HuH-7 (cell line): ENCODE measurements at places on chromosomes 16 and 17.

DNA sequence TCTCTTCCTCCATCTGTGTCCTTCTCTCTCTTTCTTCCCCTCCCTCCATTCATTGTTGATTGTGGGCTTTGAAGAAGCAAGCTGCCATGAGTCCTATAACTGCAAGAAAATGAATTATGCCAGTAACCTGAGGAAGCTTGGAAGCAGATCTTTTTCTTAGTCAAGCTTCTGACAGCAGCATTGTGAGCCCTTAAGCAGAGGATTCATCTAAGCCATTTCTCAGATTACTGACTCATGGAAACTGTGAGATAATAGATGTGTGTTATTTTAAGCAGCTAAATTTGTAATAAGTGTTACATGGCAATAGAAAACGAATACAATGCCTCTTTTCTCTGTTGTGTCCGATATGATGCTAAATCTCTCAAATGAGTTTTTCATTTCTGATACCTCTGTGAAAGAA, 1109.7 kb downstream of the CDH11 start:
- no peak for DNase-seq

DNA sequence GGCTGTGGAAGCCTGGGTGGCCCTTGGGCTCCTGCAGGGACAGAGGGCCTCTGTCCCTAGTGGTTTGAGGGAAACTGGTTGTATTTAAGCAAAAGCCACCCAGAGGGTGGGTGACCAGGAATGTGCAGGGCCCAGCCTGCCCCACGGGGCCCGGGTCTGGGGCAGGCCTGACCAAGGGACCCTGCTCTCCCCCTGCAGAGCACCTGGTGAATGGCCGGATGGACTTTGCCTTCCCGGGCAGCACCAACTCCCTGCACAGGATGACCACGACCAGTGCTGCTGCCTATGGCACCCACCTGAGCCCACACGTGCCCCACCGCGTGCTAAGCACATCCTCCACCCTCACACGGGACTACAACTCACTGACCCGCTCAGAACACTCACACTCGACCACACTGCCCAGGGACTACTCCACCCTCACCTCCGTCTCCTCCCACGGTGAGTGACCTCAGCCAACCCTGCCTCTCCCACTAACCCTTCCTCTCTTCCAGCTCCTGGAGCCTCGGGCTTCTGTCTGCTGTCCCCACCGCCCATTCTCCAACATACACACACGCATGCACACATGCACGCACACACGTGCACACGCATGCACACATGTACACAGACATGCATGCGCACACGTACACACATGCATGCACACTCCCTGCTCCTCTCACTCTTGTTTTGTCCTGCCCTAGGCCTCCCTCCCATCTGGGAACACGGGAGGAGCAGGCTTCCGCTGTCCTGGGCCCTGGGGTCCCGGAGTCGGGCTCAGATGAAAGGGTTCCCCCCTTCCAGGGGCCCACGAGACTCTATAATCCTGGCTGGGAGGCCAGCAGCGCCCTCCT, 10.4 kb downstream of the GALK1 start:
- DNase-seq = peak; percentile 67

DNA sequence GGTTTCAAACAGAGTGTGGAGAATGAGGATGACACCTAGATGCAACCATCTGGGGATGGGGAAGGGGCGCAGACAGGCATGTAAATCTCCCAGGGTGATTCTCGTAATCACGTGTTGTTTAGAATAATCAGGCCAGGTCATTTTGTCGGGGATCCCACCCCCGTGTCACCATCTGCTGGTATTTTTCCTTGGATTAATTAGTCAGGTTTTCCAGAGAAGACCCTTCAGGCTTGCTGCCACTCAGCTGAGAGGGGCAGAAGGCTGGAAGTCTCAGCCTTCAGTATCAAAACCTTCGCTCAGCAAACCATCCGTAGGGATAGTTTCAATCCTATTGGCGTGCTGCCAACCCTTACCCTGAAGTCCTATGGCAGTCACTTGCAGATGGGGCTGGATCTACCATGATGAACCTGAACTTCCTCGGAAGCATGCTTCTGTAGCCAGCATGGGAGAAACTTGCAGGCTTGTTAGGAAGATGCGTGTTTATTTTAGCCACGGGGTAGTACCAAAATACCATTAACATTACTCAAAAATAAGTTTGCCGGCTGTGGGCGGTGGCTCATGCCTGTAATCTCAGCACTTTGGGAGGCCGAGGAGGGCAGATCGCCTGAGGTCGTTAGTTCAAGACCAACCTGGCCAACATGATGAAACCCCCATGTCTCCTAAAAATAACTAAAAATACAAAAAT, 7.5 kb upstream of the ADCY9 start:
- DNase-seq = no peak

DNA sequence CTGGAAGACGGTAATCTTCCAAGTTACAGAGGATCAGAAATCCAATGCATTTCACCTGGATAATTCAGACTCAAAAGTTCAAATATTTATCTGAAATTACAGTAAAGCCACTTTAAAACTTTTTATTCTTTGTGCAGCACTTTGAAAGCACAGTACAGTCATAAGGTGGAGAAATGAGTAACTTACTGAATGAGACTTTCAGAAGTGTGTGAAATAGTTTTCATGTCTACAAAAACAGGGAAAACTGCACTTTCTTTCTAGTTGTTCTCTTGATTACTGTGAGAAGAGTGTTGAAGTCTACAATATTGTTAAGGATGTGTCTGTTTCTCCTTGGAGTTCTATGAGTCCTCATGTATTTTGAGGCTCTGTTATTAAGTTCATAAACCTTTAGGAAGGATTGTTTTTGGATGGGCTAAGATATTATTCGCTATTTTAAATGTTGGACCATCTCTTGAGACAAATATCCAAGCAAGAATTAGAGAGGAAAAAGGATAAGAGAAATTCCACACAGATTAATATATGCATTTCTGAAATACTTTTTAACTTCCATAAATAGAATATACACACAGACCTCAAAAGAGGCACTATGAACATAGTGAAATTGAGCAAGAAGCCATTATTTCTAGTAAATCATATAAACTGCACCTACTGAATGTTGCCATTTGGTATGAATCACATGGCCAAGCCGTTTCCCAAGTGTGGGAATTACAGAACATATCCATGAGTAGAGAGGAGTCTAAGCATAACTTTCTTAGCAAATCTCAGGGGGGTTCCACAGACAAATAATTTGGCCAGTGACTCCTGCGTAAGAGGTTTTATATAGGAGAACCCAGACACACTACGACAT, 83.6 kb upstream of the PLEKHM1 start:
- no peak for DNase-seq

DNA sequence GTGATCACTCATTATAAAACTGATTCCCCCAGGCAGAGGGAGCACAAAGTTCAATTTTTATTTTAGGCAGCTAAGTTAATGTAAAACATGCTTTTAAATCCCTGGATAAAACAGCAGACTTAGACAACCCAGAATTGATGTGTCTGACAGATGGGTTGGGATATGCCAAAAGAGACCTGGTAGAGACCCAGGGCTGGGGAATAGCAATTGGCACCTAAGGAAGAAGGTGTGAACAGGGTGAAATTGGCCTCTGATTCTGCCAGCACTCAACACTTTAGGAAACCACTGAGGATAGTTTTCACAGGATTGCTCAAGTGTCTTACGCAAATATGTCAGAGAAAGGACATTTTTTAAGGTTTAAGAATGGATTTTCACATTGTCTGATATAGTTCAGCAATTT, 938.2 kb upstream of the CDH8 start:
- no peak for DNase-seq

DNA sequence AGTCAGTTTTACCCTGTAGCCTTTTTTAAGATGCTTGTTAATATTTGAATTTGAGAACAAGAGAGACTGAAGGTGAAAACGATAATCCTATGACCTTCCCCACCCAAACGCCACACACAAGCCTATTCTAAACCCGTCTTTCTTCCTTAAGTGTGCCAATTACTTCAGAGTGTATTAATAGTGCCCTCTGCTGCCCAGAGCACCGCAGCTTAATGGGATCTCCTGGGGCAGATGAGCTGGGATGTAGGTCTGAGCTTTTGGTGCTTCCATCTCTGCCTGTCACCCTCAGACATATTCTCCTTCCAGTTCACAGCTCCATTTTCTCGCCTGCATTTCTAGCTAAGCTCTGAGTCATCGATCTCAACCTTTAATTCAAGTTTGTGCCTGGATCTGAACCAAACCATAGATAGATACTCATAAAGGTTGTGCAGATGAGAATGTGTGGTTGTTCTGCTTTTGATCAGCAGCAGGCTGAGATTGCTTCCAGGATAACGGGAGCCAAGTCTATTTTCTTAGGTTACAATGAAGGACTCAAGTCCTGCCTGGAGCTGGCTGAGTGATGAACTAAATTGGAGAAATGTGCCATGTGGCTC, 46.4 kb upstream of the CDH13 start:
- peak; percentile 11 for DNase-seq

DNA sequence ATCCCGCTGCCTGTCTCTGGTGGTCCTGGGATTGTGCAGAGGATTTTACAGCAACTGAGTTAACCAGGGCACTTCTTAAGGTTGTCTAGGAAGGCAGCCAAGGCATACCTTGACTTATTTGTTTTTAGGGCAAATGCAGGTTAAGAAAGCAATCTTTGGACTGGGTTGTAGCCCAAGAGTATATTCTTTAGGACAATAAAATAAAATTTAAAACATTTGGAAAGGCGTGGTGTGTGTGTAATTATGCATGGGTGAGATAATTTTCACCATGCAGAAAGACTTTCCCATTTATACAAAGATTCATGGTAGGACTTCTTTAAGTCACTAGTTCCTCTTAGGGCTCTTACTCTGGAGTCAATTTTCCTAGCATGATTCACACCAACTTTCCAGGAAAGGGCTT, 93.1 kb downstream of the SPACA3 start:
- DNase-seq = no peak

DNA sequence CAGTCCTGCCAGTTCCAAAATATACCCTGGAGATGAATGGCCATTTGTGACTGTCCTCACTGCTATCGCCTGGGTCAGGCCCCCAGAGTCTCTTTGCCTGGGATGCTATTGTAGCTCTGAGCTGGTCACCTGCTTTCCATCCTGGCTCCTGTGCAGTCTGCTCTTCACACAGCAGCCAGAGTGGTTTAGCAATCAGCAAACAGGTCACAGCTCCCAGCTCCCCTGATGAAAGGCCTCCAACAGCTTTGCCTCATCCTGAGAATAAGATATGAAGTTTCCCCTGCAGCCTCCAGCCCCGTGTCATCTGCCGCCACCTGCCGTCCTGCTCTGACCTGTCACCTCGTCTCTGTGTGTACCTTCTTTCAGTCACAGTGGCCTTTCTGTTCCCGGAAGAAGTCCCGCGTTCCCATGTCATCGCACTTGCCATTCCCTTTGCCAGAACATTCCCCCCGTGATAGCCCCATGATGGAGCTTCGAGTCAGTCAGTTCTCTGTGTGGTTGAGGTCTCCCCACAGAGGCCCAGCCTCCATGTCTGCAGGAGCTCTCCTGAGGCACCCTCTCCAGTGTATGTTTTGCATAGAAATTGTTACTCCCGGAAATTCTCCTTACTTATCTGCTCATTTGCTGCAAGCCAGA, 281.5 kb downstream of the SNX29 start:
- peak; percentile 71 for DNase-seq

- DNase-seq = no peak
Measured at GRCh38 chr17:42406615-42407288, 16.3 kb downstream of the CAVIN1 start.

GRCh38 chr17:68600931-68601564, at the start of gene FAM20A:
FAM20A (minus strand) TSS chr17:68601367; CDS start chr17:68600666, 701 bp downstream.
- DNase-seq = peak; percentile 52

- no peak for DNase-seq
Measured at GRCh38 chr17:28598389-28598788, 436 bp downstream of the SPAG5 start.

GRCh38 chr16:71250461-71251235, 20.1 kb upstream of the HYDIN start:
- DNase-seq = no peak

- no peak for DNase-seq
Measured at GRCh38 chr16:73413830-73414190, 365.9 kb upstream of the ZFHX3 start.

DNA sequence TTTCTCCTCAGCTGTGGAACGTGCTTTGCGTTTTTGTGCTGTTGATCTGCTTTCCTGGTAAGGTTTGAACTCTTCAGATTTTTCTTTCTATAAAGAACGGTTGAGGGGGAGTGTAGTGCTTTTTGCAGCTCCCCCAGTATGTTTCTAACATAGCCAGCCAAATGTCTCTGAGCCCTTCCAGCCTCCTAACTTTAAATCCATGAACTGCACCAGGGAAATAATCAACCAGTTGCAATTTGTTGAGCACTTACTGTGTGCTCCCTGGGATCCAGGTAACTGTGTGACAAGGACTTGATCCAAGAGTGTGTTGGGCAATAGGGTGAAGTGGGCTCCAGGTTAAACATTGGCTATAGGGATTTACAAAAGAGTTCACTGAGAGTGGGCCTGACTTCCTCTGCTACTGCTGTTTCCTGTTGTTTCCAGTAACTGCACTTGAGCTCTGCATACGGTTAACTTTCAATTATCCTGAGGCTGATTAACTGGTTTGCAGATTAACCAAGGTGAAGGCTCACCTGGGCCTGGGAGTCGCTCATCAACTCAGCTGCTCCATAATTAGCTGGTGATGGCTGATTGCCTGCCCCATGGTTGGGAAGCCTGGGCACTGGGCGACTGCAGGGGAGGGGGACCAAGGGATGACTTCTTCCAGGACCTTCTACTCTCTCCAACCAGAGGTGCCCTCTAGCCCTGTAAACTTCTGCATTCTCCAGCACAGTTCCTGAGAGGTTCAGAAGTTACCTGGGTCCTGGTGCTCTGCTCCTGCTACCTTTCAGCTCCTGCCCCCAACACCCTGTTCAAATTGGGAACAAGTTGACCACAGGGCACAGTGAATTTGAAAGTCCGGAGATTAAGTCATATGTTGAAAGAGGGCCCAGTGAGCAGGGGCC, 19.5 kb downstream of the HLF start:
- DNase-seq = peak; percentile 65

- DNase-seq = peak; percentile 90
Measured at GRCh38 chr17:16313139-16314090, 39.9 kb downstream of the CENPV start.

DNA sequence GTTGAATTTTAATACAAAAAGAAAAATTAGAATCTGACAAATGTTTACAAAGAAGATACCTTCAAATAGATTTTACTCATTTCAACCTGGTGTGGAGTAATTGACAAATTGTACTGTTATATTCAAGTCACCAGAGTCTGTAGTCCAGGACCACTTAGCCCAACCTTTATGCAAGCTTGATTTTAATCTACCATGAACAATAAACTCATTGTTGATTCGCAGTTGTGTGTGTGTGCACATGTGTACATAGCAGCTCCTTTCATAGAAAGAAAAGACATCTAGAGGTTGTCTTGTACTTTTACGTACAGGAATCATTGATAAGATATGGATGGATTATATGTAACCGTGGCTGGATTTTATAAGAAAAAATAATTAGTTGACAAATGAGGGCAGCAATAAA, 20.7 kb upstream of the LRRC37A start:
- DNase-seq = no peak
